ENCODE measurements at places on chromosomes 16 and 17.

DNA sequence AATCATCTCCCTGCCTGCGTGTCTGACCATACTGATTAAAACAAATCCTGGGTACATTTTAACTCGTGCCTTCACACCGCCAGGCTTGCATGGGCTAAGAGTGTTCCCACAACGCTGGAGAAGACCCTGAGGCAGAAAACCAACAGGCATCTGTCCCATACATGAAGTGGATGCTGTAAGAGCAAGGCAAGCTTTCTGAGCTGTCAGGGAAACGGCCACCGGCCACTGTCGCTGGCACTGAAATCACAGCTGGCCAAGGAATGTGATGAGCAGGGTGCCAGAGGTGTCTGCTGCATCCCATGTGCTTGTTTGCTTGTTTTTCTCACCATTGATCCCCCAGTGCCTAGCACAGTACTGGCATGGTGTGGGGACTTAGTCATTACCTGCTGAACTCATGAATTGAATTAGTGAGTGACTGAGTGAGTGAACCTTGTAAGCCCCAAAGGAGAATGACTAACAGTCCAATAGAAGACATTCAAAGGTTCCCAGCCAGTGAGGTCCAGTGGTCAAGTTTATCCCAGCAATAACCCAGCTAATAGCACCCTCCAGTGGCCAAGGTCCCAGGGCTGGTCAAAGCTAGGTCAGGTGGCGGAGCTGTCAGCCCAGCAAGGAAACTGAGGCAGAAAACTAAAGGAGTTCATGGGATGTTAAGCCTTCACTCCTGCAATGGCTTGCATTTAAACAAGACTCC, 92.7 kb upstream of the CDH5 start:
- no peak for DNase-seq

GRCh38 chr17:80859002-80859941, 132.4 kb upstream of the CHMP6 start:
- DNase-seq = no peak

GRCh38 chr17:60327134-60327900, 64.6 kb downstream of the USP32 start:
- no peak for DNase-seq

DNA sequence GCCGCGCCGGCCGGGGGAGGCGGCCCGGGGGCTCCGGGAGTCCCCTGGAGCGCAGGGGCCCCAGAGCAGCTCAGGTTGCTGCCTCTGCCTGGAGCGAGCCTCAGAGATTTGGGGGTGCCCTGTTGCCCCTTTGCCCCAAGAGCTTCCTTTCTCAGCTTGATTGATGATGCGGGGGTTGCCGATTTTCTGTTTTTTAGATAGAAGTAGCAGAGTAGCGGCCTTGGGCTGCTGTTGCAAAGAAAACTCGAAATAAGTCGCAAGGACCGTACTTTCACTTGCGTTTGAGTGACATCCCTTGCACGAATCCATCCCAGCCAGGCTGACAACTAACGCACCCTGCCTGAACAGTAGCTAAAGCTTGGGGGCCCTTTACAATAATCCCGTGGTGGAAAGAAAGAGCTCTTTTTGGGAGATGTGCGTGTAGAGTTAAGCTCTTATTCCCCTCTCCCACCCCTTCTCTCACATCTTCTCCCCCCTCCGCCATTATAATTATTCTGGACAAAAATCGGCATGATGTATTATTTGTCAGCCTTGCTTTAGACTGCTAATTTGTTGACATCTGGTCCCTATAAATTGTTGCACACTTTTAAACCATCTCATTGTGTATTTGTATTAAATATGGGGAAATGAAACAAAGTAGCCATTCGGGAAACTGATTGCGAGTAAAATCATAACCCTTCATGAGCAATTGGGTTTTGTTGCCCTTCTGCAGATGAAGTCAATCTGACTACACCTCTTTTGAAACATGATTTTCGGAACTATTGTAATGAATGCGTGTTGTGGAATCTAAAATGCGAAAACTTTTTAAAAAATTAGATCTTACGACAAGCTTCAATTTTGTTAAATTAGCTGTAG, 873 bp downstream of the USP10 start:
- peak; percentile 8 for DNase-seq

- no peak for DNase-seq
These were observed 117.0 kb upstream of the MAF start for GRCh38 chr16:79717333-79718137.

DNA sequence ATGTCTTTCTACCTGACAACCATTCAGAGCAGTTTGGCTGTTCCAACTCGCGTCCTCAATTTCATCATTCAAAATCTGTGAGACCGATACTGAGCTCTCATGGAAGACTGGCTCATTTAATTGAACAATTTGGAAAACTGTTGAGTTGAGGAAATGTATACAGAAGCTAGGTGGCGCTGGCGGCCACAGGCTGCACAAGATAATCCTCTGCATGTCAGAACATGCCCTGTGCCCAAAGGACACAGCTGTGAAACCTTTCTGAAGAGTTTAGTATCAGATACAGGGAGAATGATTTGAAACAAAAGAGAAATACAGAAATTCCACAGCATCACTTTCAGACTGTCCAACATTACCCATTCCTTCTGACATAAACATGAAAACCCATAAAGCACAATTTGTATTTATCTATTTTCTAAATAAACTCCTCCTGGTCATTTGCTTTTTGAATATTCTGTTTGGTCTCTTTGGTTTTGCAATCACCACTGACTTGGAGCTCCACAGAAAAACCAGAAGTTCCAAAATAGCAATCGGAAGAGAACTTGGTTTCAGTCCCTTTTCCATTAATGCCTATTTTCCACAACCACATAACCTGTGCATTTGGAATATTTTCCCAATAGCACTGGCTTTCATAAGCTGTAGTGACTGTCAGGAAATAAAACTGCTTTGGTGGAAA, 192.8 kb downstream of the MAP2K6 start:
- DNase-seq = no peak

DNA sequence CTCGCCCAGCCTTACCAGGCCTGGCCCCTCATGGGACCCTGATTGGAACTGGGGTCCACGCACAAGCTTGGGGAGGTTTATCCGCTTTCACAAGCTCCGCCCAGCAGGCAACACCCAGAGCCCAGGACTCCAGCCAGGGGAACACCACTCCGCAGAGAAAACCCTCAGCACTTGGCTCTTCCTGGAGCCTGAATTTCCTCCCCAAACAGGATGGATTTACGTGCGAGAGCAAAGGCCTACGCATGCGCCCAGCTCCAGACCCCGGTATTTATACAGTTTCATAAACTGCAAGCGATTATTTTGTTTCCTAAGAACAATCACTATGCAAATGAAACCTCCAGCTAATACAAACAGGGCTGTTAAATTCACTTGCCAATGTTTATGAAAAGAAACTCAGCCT, 22.8 kb downstream of the ZNF423 start:
- no peak for DNase-seq

GRCh38 chr16:54000361-54000760, 286.2 kb downstream of the IRX3 start:
- DNase-seq = no peak

- DNase-seq = no peak
These were observed 12.5 kb upstream of the FAM171A2 start for GRCh38 chr17:44376124-44376523.

Data from stimulated activated CD8-positive, alpha-beta memory T cell treated with anti-CD3 and anti-CD28 coated beads, Interleukin-7, amount 100 ng/mL, for 4 hours (primary cell).